ENCODE measurements at places on chromosomes 16 and 17.
A peak's percentile ranks its signal among the peaks of the same experiment; 100 is the strongest.

GRCh38 chr16:84786605-84787262 is 33.1 kb upstream of the CRISPLD2 start:
- DNase-seq: no peak

- DNase-seq: no peak
Measured at GRCh38 chr17:1005361-1005946, 8.5 kb downstream of the TIMM22 start.

- no peak for DNase-seq
Measured at GRCh38 chr16:17423221-17423620, 47.5 kb downstream of the XYLT1 start.

DNA sequence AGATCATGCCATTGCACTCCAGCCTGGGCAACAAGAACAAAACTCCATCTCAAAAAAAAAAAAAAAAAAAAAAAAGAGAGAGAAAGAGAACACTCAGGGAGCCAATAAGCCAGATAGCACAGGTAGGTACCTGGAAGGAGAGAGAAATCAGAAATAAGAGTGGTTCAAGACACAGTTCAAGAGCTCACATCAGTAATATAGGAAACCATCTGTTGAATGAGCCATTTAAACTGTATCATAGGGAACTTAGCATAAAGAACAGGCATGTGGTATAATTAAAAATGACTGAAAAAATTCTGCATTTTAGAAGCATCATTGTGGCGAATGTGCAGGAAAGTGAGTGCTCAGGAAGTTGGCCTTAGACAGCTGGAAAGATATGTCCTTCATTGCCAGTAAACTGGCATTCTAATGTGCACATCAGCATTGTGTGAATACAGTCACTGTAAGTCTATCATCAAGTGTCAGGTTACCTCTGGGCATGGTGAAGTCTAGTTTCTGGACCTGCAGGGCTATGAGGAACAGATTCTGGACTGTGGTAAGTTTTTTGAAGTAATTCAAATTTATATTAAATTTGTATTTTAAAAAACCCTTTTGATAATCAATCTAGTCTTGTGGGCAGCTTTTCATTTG is 20.4 kb downstream of the KRT12 start:
- DNase-seq: no peak

DNA sequence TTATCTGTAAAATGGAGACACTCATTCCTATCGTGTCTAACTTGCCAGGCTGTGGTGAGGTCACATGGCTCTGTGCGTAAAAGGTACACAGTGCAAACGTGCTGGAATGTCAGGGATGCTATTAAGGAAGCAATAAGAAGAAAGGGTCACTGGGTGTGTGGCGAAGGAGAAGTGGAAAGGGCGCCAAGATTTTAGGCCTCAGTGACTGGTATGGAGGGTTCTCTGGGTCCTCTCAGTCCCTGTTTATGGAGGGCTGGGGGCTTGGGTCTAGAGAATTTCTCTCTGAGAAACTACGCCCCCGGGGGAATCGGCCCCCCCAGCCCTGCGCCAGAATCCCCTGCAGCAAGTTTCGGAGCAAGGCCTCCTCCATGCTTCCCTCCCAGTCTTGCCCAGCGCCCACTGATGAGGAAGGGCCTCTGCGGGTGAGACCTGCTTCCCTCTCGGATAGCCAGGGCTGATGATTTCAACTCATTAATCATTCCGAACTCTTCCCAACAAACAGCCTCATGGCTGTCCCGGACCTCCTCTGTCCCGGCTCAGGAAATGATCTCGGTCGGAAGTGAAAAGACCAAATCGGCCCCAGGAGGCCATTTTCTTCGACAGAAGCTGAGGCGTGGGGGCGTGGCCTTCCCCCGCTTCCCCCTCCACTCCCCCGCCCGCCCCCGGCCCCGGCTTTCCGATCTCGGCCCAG is 1.2 kb upstream of the HEXIM1 start:
- peak; percentile 62 for DNase-seq

DNA sequence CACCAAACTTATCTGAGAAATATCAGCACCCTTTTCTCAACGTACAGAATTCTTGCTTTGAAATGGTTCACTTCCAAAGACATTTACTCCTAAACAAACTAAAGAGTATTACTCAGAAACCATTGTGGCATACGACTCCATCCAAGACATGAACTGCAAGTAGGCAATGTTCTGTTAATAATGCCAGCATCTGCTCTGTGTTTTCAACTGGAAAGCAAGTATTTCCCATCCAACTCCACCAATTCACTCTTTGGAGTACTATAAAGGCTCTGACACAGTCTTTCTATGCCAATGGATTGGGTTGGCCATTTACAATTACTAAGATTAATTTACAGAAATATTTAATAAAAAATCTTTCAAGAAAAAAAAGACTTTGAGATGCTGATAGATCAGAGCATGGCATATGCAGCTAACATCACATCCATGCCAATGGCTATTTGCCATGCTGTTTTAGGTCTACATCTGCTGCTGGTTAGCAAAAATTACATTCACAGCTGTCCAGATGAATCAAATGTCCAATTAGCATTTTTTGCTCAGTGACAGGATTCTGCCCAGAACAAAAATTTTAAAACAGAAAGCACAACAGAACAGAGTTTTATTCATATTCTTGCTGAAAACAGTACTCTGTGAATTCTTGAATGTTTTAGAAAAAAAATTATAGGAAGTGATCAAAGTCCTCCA is 65.9 kb upstream of the HLF start:
- no peak for DNase-seq

GRCh38 chr17:78250891-78251772 is 19.7 kb downstream of the TMEM235 start:
- DNase-seq: peak; percentile 64

- no peak for DNase-seq
Measured at GRCh38 chr17:81890447-81891302, 711 bp downstream of the ALYREF start.

DNA sequence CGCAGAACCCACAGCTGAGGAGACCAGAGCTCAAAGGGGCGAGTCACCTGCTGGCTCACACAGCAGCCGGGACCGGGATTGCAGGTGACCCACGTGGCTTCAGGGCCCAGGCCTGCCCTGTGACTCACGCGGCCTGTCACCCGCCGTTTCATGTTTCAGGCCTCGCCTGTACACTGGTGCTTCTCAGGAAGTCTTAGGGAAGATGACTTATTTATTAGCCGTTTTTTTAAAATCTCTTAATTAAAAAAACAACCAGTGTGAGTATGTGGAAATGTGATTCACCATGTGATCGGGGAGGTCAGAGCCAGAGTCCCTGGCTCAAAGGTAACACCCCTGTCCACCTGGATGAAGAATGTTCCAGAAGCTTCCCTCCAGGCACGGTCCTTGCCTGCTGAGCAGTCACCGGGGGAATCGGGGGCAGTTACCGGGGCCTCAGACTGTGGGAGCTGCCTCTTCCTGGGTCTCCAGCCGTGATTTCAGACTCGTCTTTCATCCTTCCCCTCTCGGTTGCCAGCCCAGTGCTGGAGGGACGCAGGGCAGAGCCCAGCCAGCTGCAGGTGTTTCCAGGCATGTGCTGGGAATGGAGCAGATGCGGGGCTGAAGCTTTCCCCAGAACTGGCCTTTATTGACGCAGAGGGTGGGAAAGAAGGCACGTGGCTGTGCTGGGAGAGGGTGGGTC is 49.3 kb downstream of the CMIP start:
- no peak for DNase-seq

DNA sequence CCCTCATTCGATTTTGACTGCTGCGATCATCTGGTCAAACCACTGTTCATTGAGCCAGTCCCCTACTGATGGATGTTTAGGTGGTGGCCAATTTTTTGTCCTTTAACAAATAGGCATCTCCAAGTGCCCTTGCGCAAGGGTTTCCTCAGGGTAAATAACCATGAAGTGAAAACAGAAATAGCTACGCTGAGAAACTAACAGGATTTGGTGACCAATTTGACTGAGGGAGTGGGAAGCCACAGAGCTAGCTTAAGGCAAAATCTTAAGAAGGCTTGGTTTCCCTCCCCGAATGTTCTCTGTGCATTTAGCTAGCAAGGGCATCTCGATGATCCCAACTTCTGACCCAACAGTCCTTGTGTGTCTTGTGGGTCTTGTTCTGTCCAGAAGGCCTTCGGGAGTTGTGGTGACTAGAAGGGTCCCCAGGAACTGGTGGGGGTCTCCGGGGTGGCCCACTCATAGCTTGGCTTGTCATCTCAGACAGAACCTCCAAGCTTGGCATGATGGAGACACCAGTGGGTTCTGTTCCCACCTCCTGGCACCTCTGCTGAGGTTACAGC is 117.2 kb downstream of the SOCS1 start:
- peak; percentile 47 for DNase-seq

- DNase-seq: no peak
Measured at GRCh38 chr17:6639586-6640535, 650 bp downstream of the KIAA0753 start.

GRCh38 chr16:3677994-3678393 is 23.5 kb downstream of the DNASE1 start:
- no peak for DNase-seq

DNA sequence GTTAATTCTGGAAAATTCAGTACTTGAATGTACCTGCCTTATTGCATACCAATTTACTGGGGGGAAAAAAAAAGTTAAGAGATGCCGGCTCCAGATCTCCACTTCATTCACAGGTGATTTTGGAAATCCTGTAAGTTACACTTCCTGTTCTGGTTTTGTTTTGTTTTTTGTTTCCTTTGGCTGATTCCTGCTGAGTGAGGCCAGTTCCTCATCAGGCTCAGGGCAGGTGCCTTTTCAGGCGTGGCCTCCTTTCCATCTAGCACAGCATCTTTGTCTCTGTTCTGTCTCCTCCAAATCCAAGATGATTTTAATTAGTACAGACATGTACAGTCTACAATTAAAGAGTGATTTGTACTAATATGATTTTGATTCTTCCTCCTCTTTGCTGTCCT is 19.2 kb downstream of the CYB561 start:
- no peak for DNase-seq

GRCh38 chr16:21163576-21163975 is 5.1 kb downstream of the LDAF1 start:
- DNase-seq: no peak

GRCh38 chr17:38749223-38750043 is 1.3 kb upstream of the PCGF2 start:
- peak; percentile 79 for DNase-seq

GRCh38 chr17:44220213-44221083 is 973 bp upstream of the UBTF start:
- DNase-seq: no peak

- DNase-seq: no peak
Measured at GRCh38 chr16:14445937-14446715, 183.9 kb downstream of the PARN start.

DNA sequence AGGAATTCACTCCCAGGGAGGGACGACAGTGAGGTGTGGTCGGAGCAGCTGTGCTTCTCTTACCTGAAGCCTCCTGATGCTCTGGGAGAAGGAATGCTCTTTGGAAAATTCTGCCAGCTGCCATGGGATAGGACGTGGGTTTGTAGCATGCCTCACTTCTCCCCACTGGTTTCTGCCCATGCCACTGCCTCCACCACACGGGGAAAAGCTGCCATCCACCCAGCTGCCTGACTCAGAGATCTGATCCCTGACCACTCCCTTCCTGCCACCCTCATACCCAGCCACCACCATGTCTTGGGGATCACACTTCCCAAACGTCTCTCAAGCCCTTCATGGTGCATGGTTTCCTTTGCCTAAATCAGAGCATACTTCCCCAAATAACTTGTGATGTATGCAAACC is 80.0 kb downstream of the CPPED1 start:
- DNase-seq: no peak

GRCh38 chr17:3974138-3974687 is 10.0 kb upstream of the ATP2A3 start:
- DNase-seq: no peak

GRCh38 chr16:89103156-89103555 is 9.5 kb downstream of the ACSF3 start:
- DNase-seq: no peak

DNA sequence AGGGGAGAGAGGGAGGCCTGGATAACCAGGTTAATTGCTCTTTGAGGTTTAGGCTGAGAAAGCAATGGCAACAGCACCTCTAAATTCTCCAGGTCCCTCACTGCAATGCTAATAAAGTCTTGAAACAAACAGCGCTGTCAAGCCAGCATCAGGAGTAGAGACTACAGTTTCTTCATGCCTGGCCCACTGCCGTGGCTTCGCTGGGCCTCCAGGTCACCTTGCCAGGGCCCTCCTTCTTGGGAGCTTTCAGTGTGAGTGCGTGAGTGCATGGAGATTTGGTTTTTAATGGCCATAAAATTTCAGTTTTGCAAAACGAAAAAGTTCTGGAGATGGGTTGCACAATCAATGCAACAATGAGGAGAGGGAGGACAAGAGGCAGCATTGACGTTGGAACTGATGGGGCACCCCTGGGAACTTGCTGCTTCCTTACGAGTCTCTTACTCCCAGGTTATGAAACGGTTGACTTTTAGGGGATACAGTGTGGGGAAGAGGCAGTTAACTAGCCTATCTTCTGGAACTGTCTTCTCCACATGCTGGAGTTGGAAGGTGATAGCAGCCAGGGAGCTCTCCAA is 229.4 kb downstream of the XYLT1 start:
- DNase-seq: no peak

DNA sequence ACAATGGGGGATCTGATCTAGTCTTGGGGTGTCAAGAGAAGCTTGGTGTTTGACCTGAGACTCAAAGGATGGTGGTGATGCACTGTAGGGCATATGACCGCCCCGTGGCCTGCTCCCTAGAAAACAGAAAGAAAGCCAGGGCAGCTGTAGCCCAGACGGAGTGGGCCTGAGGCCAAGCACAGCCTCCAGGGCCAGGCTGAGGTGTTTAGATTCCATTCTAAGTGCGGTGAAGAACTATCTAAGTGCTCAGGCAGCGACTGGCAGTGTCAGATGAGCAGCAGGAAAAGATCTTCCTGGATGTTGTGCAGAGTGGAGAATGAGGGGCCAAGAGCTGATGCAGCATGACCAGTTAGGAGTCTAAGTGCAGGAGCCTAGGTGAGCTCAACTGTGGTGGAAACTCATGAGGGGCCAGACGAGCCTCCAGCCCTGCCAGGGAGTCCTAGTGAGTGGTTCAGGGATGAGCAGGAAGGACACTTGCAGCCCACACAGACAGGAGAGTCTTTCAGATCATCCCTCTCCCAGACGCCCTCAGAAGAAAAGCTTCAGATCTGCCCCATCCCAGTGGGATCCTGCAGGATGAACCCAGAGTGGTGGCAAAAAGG is 314.2 kb upstream of the CCL2 start:
- DNase-seq: no peak

DNA sequence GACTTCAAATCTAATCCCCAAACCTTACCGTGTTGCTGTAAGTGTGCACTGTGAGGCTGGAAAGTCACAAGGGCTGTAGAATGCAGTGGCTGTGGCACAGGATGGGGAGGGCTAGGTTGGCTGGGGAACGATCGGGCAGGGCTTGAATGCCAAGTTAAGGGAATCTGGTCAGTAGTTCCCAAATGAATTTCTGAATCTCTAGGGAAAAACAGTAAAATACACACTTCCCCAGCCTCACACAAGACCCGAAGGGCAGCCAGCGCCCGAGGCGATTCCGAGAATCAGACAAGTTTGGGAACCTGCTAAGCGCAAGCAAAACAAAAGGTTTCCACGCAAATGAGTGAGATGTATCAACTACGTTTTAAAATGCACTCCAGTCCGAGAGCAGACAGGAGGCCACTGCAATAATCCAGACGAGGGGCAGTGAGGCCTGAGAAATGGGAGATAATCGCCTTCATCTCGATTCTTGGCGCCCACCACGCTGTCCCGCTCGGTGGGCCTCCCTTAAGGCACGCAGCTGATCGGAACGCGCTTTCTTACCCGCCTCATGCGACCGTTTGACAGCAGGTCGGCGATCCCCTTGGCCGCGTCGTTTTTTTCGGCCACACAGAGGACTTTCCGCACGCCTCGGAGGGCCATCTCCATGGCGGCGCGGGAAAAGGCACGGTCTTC is 599 bp downstream of the TOP3A start:
- DNase-seq: no peak

GRCh38 chr16:65815707-65816106 is 550.8 kb upstream of the CDH5 start:
- no peak for DNase-seq

- DNase-seq: no peak
Measured at GRCh38 chr17:7477392-7478275, 1.8 kb downstream of the ZBTB4 start.

All from tibial nerve (tissue), 4 donors.